ENCODE measurements at places on chromosomes 3 and 15.

DNA sequence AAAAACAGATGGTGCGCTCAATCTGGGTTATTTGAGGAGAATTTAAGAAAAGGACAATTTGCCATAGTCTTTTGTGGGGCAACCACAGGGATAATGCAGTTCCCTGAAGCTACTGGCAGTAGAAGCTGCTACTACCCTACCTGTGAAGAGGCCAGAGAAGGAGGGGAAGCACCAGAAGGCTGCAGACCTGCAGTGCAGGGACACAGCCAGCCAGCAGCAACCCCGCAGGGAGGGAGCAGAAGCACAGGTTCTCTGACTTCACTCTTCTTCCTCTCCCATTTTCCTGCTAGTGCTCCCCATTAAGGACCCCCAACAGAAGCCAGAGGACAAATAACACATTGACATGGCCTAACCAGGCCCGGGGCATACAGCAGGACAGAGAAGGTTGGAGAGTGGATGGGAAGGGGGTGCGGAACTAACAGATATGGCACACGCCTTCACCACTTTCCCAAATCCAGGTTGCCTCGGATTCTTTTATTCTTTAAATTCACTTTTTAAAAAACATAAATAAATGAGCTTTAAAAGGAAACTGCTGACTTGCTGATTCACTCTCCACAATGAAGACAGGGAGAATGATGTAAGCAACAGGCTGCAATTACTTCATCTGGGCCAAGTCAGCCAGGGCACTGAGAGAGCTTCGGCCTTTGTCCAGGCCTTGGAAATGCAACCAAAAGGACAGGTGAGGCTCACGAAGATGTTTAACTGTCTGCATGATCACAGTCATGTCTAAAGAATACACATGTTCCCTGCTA lies 30.1 kb downstream of the POPDC2 start:
- no peak for DNase-seq

GRCh38 chr3:8868996-8869395 lies 94.3 kb downstream of the RAD18 start:
- no peak for DNase-seq

GRCh38 chr3:43597961-43598360 lies 23.9 kb downstream of the ANO10 start:
- no peak for DNase-seq

- no peak for DNase-seq
Measured at GRCh38 chr15:92943581-92943980, 43.5 kb downstream of the CHD2 start.

GRCh38 chr15:33655488-33655887 lies 312.8 kb upstream of the CHRM5 start:
- no peak for DNase-seq

GRCh38 chr3:12396471-12396870 lies 87.8 kb upstream of the TSEN2 start:
- no peak for DNase-seq

GRCh38 chr3:124784686-124785382 lies 54.6 kb downstream of the UMPS start:
- no peak for DNase-seq

DNA sequence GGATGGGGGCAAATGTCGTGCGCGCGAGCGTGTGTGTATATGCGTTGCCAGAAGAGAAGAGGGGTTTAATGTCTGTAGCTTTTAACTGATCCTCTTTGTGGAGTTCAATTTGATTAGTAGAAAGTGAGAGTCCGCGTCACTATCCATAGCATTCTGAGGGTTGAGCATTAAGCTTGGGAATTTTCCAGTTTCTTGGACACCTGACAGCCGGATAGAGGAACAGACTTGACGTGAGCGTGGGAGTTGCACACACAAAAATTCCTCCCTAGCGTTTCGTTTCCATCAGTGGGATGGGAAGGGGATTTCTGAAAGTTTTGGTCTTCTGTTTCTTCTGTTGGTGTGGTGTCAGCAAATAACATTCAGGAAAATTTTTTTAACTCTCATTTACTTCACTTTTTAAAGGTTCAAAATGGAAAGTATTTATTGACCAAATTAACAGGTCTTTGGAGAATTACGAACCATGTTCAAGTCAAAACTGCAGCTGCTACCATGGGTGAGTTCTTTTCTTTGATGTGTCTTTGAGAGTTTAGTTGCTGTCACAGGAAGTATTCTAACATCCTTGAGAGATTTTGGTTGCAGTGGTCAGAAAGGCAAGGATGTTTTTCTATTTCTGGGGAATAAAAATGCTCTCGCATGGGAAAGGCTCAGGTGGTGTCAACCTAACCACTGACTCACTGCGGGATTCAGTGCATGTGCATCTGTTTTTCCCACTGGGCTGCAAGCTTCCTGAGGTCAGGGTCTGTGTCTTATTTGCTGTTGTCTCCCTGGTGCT lies 841 bp downstream of the POGLUT1 start:
- DNase-seq: no peak

GRCh38 chr3:149180057-149180573 lies 41.5 kb downstream of the CP start:
- DNase-seq: no peak

DNA sequence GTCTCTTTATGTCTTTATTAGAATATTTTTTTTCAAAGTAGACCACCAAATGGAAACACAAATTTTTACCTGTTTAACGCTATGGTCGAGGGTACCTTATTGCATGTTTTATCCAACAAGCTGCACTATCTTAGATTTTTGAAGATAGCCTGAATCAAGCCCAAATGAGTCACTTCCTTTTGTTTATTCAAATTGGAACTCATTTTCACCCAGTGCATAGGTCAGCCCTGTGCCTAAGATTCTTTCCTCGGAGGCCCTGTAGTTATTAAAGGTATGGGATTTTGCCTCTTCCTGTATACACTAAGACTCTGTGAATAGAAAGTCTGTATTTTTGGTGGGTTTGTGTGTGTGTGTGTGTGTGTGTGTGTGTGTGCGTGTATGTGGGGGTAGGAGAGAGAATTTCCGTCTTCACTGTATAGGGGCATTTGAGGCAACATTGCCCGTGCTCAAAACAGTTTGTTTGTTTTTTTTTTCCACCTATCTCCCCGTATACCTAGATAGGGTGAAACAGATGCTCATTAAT lies 358.0 kb upstream of the CADM2 start:
- DNase-seq: no peak

GRCh38 chr3:188972310-188972709 lies 199.5 kb upstream of the TPRG1 start:
- no peak for DNase-seq

Measured in cortex of kidney (tissue), 1 donor.